ENCODE measurements at places on chromosomes 4 and X.

DNA sequence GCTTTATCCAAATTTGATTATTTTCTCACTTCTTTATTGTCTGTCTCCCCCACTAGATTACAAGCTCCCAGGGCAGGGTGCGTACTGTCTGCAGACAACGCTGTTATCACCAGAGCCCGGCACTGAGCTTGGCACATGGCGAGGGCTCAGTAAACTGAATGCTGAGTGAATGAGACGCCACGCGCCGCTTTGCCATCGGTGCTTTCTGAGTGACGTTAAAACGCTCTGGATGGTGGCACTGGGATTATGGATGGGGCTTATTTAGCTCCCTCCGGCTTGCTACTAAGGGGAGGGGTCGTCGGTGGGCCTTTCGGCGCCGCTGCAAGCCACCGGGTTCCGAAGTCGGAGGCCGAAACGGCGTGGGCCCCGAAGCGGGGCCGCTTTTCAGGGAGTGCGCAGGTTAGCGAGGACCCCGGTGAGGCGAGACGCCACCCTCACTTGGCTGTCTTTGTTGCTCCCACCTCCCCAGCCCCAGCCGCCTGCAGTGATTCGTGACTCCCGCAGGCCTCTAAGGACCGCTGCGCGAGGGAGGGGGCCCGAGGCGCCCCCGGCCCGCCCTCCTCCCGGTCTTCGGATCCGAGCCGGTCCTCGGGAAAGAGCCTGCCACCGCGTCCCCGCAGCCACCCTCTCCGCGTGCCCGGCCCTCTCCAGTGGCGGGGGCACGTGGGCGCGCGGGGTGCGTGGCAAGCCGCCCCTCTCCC, 569 bp upstream of the FHL1 start:
- DNase-seq, result no peak

DNA sequence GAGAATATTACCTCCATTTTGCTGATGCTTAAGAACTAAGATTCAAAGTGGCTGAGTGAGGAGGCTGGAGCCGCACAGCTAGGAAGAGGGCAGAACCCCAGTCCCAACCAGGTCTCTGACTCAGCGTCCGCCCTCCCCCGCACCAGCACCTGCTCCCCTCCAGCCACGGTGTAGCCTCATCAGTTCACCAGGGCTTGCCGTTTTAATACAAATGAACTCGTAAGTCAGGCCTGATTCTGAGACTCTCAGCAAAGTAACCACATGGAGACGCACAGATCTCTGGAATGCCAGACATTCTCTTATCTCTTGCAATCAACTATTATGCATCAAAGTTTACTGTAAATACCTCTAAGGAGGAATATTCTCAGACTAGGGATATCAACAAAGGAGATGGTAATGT, 52.4 kb downstream of the ENPP6 start:
- DNase-seq, result no peak

- no peak for DNase-seq
Measured at GRCh38 chrX:107348051-107348450, 101.4 kb upstream of the FRMPD3 start.

GRCh38 chrX:16320765-16321355, 153.6 kb downstream of the MAGEB17 start:
- DNase-seq, result no peak

DNA sequence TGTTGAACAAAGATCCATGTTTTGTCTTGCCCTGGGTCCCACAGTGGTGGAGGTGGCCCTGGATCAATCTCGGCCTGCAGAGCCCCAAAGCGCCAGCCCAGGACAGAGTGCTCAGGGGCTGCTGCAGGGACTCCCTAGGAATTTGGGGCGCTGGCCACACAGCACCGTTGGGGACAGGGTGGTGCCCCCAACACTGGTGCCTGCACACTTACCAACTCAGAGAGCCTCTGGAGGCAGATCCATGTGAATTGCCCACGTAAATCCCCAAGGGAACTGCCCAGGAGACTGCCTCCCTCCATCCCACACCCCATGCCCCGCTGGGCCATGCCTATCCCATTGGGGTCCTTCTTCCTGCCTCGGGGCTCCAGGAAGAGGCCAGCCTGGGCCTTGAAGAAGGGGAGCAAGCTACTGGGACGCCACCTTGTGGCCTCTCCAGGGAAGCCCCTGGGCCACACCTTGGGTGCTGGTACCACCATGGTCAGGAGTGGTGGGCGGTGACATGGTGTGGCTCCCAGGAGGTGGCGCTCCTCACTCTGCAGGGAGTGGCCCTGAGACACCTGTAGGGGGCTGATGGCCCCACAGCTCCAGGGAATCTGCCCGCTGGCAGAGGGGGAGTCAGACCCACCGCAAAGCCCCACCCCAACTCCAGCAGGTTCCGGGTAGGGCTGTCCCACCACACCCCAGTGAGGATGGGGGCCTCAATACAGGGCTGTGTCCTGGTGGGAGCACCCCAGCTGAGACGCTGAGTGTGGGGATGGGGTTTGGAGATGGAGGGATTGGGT, 22.8 kb downstream of the CFAP99 start:
- peak; percentile 58 for DNase-seq

GRCh38 chr4:96729641-96730040, 889.7 kb downstream of the PDHA2 start:
- no peak for DNase-seq

- DNase-seq, result no peak
Measured at GRCh38 chrX:65928522-65928921, 111.4 kb downstream of the VSIG4 start.

DNA sequence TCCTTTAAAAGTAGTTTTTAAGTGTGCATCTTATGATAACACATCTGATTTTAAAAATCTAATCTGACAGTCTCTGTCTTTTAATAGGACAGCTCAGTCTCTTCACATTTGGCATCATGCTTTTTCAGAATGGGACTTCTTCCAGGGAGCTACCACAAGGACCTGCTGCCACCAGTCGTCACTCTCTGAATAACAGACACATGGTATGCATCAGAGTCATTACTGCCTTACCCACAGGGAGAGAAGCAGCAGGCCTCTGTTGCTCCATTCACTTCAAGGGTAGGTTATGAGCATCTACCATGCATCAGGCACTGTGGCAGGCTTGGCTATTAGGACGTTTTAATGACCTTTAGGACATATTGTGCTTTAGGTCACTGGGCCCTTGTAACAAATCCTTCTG, 50.0 kb upstream of the AFAP1 start:
- DNase-seq, result no peak

- no peak for DNase-seq
Measured at GRCh38 chrX:109843963-109844751, 111.1 kb upstream of the ACSL4 start.

GRCh38 chr4:111681751-111682150, 463.5 kb upstream of the FAM241A start:
- no peak for DNase-seq

GRCh38 chr4:96352051-96352517, 512.2 kb downstream of the PDHA2 start:
- DNase-seq, result no peak

- DNase-seq, result no peak
Measured at GRCh38 chr4:109994415-109994827, 81.7 kb downstream of the EGF start.

- no peak for DNase-seq
Measured at GRCh38 chrX:44280116-44280515, 63.4 kb downstream of the EFHC2 start.

DNA sequence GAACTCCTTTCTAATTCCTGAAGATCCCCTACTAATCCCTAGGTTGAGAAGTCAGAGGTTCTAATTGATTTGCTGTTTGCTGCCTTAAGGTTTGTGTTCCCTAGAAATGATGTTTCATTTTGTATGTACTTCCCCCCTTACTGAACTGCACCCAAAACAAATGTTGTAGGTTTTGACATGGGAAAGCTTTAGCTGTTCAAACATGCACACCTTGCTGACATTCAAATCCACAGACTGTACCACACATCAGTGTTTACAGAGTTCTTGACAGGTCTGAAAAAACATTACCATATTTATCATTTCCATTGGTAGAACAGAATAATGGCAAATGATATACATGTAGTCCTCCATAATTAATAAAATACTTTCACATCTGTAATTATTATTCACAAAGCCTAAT, 18.2 kb downstream of the EGF start:
- DNase-seq, result no peak

- no peak for DNase-seq
Measured at GRCh38 chr4:139791681-139792080, 126.1 kb downstream of the MGST2 start.
